GM13977 (cell line): ENCODE measurements at places on chromosomes 13 and 19.

DNA sequence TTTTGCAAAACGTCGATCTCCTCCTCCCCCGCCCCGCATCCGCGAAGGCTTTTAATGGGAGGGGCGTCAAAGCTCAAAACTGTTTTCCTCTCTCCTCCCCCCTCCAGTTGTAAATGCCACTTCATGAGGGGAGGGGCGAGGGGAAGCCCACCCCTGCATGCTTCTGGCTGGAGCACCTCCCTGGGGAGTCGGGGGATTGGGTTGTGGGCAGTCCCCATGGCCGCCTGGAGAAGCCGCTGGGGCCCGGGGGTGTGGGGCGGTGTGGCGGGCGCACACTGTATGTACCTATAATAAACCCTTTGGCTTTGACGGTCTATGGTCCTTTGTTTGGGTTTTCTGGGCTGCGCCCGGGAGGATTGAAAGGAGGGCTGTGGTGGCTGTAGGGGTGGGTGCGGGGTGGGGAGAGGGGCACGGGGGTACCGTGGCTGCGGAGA, 505 bp upstream of the SHKBP1 start:
- no peak for DNase-seq

DNA sequence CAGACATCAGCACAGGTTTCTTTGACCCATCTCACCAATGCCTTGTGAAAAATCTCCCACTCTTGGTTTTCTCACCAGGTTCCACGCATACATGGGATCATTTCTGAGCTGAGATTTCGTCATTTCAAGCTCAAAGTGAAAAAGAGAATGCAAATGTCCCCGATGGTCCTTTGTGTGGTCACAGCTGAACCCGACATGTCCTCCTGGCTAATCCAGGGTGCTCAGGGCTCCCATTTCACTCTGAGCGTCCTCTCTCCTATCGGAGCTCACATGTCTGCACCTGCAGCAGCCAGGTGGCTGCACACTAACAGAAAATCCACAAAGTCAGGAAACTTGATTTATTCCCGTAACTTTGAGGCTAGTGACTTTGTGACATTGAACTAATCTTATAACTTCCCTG, 9.3 kb upstream of the CEACAM3 start:
- DNase-seq, result no peak

GRCh38 chr13:52827839-52828238, 20.6 kb downstream of the PCDH8 start:
- DNase-seq, result no peak

DNA sequence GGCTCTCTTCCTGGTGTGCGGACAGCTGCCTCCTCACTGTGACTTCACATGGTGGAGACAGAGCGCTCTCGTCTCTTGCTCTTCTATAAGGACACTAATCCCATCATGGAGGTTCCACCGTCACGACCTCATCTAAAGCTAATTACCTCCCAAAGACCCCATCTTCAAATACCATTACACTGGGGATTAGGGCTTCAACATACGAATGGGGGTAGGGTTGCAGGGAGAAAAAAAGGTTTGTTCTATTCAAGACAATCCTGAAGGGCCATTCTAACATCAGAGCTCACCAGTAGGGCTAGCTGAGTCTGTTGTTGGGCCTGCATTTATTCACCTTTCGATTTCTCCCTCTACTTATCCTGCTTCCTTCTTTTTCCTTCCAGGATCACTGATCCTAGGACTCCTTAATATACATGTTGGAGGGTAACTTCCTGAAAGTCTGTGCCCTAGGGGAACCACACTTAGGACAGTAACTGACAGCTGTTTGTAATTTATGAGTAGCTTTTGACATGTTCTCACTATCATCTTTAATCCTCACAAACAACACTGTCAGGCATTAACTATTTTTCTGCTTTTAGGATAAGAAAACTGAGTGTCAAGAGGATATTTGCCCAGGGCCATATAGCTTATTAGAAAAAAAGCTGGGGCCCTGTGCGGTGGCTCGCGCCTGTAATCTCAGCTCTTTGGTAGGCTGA, 18.8 kb upstream of the GTF2F2 start:
- no peak for DNase-seq

DNA sequence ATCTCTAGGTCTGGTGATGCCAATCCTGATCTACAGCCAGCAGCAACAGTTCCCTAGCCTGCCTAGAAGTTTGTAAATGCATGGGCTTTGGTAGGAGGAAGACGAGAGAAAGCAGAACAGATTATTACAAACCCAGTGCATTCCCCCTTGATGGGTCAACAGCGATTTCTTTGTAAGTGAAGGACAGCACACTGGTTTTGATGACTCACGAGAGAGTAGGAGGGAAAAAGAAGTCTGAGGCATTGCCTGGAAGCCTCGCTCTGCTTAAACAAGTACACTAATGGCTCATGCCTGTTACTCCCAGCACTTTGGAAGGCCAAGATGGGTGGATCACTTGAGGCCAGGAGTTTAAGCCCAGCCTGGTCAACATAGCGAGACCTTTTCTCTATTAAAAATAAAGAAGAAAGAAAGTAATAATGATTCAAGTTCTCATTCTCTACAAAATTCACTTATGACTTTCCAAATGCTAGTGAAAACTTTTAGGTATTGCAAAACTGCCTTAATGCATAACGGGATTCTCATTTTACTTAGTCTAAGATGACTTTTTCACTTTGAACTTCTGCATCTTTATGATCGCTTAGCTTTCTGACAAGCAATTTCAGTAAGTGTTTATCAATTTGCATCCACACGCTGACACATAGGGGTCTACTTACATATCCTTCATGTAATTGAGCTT, 47.7 kb upstream of the USPL1 start:
- no peak for DNase-seq

DNA sequence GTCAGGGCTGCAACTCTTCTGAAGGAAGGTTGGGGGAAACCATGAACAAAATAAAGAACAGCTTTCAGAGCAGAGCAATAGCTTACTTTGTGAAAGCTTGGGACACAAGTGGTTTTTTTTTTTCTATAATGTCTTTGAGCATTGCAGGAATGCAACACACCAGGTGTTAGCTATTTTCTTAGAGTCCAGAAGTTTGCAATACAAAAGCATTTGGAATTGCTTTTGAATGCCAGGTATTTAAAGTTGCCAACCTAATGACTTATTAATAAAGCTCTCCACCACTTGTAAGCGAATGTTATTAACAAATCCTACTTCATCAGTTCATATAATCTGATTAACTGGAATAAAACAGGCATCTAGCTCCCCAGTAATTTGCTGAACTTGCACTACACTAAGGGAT, 172.6 kb downstream of the NUFIP1 start:
- DNase-seq, result no peak

DNA sequence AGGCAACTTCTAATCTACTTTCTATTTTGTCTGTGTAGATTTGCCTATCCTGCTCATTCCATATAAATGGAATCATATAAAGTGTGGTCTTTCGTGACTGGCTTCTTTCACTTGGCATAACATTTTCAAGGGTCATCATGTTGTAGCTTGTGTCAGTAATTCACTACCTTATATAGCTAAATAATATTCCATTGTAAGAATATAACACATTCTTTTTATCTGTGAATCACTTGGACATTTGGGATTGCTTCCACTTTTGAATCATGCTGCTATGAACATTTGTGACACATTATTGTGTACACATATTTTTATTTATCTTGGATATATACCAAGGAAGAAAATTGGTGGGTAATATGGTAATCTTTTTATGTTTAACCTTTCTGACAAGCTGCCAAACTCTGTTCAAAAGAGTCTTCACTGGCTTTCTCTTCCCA, 89.0 kb upstream of the CSNK1A1L start:
- DNase-seq, result no peak

- no peak for DNase-seq
Observed at GRCh38 chr13:112200200-112200599, 133.3 kb downstream of the SOX1 start.
